Skin of body (tissue), 3 donors: ENCODE measurements at places on chromosomes 12 and 14. TPM values are rescaled to one million over a fixed set of nuclear protein-coding genes. Genes with fewer than 3 reads are reported as not detected.

GRCh38 chr14:75312341-75312740 is 33.7 kb downstream of the FOS start:
- no peak for DNase-seq

- DNase-seq, result no peak
Measured at GRCh38 chr14:91869556-91869955, 2.2 kb upstream of the TC2N start.

ACSM4 gene
- total RNA-seq, result not detected

KRT71 gene
- 454 TPM for total RNA-seq

DNA sequence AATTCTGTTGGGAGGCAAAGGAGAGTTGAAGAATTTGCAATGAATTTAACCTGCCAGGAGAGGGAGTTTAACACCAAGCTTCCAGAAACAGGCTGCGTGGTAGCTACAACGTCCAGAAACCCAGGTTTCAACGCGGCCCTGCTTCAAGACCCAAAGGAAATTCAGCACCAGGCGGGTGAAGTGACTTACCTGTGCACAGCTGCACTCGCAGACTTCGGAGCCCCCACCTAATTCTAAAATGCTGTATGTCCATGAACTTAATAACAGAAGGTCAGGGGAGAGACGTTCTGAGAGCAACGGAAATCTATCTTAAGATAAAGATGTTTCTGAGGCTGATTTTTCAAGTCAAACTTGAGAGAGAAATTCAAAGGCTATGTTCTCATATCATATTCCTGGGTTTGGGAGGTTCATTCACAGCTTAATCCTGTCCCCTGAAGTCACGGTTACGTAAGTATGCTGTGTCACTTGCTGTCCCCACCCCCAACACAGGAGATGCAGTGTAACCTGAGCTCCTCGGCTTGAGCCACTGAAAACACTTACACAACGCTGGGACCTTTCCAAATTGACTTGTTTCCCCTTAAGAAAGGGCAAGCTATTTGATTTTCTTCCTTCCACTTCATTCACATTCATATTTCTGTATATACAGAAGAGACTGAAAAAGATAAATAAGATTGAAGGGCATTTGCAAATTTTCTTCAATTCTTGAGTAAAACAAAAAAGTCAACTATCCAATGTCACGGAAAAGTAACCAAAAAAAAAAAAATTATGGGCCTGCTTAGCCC is 22.7 kb downstream of the CLIP1 start:
- DNase-seq, result peak; percentile 63

- no peak for DNase-seq
Measured at GRCh38 chr14:100909439-100909838, 5.9 kb upstream of the RTL1 start.

DNA sequence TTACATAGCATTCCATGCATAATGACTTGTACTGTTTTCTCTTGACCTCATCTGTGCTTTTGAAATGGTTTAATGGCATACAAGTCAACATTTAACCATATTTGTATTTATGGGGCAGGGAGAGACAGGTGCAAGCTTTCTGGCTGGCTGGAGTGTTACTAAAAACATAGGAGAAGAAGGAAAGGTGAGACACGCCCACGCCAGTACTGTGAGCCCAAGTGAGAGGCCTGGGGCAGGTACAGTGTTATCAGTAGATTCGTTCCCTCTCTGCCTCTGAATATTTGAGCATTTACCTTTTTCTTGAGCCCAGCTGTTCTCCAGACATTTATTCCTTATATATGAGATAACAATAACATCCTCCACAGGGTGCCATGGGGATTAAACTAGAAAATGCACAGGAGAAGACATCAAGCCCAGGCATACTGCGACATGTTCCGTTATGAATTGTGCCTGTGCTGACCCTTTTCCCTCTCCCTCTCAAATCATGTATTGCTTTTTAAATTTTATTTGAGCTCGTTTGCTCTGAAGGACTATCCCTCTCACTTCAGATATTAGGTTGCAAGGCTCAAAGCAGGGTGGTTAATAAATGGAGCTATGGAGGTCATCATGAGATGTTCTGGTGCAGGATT is 34.6 kb upstream of the TUBA1C start:
- no peak for DNase-seq

GRCh38 chr14:75454963-75455546 is 27.2 kb downstream of the JDP2 start:
- no peak for DNase-seq

CLEC1A gene
- total RNA-seq, result 2.8 TPM

DNA sequence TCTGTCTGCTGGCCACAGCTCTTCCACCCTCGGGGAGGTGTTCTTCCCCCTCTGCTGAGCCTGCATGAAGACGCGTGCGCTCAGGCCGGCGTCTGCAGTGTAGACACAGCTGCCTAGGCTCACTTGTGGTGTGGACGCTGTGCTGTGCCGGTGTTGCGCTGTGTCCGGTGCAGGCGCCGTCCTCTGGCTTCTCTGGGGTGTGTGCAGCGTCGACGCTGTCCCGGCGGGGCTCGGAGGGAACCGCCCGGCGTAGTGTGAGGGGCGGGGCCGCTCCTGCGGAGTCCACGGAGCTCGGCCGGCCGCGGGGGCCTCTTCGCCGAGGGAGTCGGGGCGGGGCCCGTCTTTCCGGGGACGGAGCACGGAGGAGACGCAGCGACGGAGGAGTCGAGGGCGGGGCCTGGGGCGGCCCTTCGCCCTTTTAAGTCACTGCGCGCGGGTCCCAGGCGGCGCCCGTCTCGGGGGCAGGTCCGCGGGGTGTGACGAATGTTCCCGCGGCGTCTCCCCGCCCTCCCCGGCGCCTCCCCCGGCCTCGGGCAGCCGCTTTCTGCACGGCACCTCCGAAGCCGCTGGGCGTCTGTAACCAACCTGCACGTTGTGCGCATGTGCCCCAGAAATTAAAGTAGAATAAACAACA is 45.2 kb downstream of the NOC4L start:
- DNase-seq, result peak; percentile 60

PMEL gene
- total RNA-seq, result 19.8 TPM

P2RX2 gene
- not detected for total RNA-seq

DNA sequence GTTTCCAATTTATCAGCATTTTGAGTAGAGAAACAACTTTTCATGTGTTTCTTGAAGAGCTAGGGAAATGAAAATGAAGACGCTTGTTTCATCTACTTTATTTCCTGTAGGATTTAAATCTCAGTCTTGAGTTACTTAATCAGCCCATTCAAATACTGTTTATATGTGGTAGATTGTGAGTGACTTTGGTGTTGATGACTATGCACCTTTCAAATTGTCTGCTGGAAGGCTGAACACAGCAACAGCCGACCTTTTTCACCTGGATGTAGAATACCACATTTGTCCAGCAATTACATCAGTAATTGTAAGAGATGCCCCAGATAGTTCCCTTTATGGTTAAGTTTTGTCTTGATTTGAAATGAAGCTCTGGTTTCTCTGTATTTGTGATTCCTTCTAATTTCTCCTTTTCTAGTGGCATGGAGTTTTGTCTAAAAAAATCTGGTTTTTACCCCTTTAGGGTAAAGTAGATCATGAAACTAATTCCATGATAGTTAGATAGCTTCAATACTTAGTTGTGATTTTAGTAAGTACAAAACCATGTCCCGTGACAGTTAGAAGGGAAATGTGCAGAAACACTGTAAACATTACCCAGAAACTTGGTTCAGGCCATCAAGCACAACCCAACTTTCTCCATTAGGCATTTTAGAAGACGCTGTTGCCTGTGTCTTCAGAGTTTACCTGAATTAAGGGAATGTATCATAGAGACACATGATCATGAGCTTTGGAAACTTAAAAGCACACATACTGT is 165.0 kb downstream of the SRGAP1 start:
- no peak for DNase-seq

DNA sequence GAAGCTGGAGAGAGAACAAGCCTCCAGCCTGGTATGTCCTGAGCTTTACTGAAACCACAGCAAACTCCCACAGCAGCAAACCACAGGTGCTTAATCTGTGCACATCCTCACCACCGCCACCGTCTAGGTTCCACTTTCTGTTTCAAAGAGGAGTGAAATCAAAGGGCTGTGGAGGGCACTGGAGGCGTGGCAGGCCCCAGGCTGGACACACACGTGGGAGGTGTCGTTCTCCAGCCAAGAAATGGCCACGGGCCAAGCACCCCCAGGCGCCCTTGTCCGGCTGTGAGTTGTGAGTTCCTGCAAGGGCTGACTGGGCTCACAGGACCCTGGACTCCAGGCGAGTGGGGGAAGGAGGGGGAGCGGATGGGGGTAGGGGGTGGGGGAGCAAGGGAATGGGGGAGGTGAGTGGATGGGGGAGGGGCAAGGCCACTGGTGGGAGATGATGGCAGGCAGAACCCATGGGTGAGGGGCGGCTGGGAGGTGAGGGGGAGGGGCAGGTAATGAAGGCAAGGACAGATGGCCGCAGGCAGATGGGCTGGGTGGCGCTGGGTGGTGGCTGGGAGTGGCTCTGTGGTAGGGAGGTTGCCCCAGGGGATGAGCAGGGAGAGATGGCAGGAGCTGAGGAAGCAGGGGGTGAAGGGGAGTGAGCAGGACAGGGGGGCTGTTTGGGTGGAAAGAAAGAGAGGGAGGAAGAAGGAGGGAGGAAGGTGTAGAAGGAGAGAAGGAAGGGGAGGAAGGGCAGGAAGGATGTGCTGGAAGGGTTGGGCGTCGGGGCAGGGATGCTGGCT is 86.7 kb downstream of the NCOR2 start:
- no peak for DNase-seq

DNA sequence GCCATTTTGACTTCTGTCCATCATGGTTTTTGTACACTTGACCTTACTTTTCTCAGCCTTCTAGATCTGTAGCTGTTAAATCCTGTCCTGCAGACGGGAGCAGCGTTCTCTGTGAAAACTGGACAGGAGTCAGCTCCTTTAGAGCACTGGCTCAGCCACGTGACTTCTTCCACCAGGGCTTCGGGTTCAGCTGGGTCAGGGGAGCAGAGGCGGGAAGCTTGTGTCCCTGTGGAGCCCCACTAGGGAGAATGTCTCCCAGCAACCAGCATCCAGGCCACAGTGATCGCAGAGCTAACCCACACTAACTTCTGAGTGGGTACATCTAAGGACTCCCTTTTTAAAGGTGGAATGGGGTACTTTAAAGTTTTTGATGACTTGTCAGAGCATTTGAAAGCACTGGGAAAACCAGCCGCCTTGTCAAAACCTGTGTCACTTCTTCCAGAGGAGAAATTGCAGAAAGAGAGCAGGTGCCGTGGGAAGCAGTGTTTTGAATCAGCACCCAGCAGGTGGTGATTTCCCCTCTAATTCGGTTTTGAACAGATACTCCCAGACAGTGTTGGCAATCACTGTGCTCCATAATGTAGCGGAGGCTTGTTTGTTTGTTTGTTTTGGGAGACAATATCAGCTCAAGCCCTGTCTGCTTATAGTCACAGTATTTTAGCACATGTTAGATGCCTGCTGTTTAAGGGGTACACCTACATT is 17.9 kb downstream of the DERA start:
- no peak for DNase-seq

DNA sequence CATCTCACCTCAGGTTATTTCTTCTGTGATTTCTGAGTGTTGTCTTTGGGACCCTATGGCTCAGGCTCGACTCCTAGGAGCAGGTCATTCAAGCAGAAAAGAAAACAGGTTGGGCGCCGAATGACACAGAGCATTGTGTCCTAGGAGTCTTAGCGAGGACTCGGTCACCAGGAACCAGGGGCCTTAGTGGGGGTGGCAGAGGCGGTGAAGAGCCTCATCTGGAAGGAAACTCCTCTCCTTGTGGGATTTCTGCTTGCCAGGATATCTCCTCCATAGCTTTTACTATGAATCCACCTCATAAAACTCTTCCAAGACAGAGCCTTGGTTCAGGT is 630 bp downstream of the PLEKHH1 start:
- no peak for DNase-seq

GPRC5A gene
- total RNA-seq, result 2.8 TPM

GRCh38 chr12:95767703-95768102 is 22.9 kb downstream of the NTN4 start:
- DNase-seq, result no peak

PTHLH gene
- total RNA-seq, result 4.6 TPM

- DNase-seq, result no peak
Measured at GRCh38 chr12:31965090-31965489, 5.9 kb downstream of the RESF1 start.

DNA sequence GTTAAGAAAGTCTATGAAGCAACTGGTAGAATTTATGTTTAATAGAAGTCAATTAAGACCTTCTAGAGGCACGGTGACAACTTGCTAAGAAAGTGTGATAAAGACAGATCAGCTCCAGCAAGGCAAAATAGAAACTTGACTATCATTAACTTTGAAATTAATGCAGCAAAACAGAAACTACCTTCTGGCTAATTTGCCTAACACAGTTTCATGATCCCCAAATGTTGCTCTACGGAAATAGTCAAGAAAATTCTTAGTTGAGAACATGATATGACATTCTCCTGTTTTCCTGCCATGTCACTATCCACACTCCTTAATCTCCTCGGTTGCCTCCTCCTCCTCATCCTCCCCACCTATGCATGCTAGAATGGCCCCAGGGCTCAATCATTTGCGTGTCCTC is 4.2 kb downstream of the DENND5B start:
- DNase-seq, result no peak

GRCh38 chr12:49529414-49529813 is 9.4 kb upstream of the KCNH3 start:
- DNase-seq, result no peak

GRCh38 chr12:8466241-8466640 is 10.5 kb downstream of the CLEC6A start:
- DNase-seq, result no peak

- no peak for DNase-seq
Measured at GRCh38 chr14:54172562-54172961, 215.9 kb upstream of the BMP4 start.

DNA sequence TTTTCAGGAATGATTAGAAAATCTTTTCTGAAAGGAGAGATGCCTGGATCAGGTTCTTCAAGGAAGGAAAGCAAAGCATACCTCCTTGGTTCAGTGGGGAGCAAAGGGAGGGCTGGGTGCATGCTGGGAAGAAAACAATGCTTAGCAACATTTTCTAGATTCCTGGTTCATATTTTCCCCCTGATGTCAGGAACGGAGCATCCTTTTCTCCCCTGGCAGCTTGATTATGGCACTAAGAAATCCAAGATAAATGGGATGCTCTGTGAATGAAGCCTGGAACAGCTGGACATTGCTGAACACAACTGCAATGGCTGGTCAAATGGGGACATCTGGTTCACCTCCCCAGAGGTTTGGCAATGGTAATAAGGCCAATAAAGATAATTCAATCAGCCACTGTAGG is 50.9 kb downstream of the KCNA5 start:
- DNase-seq, result no peak

- DNase-seq, result peak; percentile 35
Measured at GRCh38 chr14:81594012-81594411, 60.4 kb upstream of the SEL1L start.

DNA sequence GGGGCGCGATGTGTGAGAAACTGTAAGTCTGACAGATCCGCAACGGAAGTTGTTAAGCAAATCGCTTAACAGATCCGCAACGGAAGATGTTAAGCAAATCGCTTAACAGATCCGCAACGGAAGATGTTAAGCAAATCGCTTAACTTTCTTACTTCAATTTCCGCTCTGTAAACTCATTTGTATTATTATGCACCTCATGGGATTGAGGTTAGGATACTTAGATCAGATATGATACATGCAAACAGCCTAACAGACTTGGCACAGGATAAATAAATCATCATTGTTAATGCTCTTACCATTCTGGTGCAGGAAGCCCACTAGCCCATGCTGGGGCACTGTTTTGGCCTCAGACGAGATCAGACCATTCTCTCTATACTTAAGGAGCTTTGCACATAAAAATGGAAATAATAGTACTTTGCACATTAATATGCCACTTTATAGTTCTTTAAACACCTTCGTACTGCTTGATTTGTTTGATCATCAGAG is 399 bp downstream of the NCAPD2 start:
- DNase-seq, result no peak

GRCh38 chr14:88241810-88242209 is 81.3 kb downstream of the KCNK10 start:
- DNase-seq, result no peak
